ENCODE measurements at places on chromosomes 3 and 15. TPM values are rescaled to one million over a fixed set of nuclear protein-coding genes. Genes with fewer than 3 reads are reported as not detected.

DNA sequence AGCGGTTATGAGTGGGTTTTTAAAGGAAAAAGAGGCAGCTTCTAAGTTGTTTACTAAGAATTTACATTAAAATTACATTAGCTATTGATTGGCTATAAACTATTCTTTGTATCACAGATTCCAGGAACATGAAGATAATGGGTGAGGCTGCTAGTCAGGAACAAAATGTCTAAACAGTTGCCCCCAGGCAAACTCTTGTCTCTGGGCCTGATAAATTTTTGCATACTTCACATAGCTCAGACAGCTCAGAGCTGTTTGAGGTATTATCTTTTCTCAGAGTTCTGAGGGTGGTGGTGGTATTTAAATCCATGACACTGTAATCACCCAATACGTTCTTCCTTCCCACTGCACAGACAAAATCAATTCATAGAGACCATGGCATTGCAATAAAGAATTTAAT, 2.1 kb upstream of the HACD2 start:
- no peak for DNase-seq
- no peak overlapping the region for H3K4me3 ChIP-seq
- H3K27ac ChIP-seq = no peak overlapping the region
- no peaks in the 10 kb centered on the region for H3K36me3 ChIP-seq
- no peaks in the 10 kb centered on the region for H3K27me3 ChIP-seq

DNA sequence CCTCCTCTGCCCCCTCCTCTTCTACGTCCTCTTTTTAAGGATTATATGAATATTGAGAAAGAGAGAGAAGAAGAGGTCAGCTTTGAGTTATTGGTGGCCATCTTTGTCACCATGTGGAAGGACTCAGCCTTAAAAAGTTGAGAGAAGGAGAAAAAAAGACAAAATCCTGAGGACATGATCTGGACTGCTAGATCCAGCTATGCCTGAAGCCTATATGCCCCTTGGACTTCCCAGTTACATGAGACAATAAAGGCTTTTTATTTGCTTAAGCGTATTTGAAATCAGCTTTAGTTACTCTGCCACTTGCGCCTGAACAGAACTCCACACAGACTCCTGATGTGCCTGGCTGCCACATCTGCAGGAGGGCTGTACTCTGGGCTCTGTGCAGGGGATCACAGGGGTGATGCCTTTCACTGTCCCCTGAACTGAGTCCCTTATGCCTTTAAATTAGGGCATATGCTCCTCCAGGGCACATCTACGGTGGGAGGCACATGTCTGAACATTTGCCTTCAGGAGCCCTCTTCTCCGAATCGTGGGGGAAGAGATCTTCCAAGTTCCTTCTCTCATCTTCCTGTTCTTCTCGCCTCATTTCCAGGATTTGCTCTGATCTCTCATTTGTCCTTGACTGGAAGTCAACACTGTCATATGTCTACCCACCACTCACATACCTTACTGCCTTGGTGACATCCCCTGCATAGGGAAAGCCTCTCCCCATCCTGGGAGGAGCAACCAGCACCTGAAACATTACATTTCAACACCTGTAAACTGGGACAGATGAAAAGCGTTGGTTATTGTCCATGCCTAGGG, 14.0 kb upstream of the PLA2G4E start:
- H3K4me1 ChIP-seq = no peaks in the 10 kb centered on the region
- no peak overlapping the region for H3K4me3 ChIP-seq
- DNase-seq = no peak
- H3K27ac ChIP-seq = no peak overlapping the region
- H3K27me3 ChIP-seq = no peaks in the 10 kb centered on the region

- no peaks in the 10 kb centered on the region for H3K27me3 ChIP-seq
- peak overlapping the region; percentile 83 for H3K4me3 ChIP-seq
- H3K4me1 ChIP-seq = no peaks in the 10 kb centered on the region
- peak overlapping the region; percentile 96 for H3K27ac ChIP-seq
Measured at GRCh38 chr3:113212150-113212843, 940 bp downstream of the BOC start.

GRCh38 chr3:76827701-76828226, 212.1 kb upstream of the ROBO2 start:
- H3K36me3 ChIP-seq = no peaks in the 10 kb centered on the region
- no peak overlapping the region for H3K27ac ChIP-seq
- DNase-seq = no peak
- no peak overlapping the region for H3K4me3 ChIP-seq

GRCh38 chr15:39743611-39744010, 39.0 kb downstream of the FSIP1 start:
- no peak for DNase-seq
- no peak overlapping the region for H3K4me3 ChIP-seq
- H3K27me3 ChIP-seq = no peaks in the 10 kb centered on the region
- no peak overlapping the region for H3K27ac ChIP-seq

DNA sequence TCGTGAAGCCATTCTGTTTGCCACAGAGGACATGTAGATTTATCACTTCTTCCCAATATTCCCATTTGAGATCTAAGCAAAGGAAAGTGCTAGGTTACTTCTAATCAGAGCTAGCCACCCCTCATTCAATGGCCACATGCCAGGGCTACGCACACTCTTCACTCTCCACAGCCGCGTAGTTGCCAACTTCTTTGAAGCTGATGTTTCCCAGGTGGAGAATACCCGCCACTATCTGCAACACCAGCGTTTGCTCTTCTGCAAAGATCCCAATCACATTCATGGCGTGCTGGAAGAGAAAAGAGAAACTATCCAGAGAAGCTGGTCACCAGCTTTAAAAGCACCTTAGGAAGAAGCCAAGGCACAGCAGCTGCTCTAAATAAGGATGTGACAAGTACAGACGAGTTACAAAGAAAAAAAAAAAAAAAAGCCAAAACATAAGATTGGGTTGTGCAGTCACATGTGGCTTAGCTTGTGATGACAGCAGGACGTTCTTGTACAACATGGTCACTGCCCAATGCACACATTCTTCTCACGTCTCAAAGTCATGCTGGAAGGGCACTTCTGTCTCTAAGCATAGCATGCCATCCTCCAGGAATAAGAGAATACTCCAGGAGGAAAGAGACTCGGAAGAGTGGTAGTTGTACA, 16.4 kb downstream of the LDHAL6B start:
- no peaks in the 10 kb centered on the region for H3K27me3 ChIP-seq
- H3K4me1 ChIP-seq = peaks cover 4% of the 10 kb centered on the region
- peak overlapping the region; percentile 83 for H3K27ac ChIP-seq
- no peaks in the 10 kb centered on the region for H3K36me3 ChIP-seq

DNA sequence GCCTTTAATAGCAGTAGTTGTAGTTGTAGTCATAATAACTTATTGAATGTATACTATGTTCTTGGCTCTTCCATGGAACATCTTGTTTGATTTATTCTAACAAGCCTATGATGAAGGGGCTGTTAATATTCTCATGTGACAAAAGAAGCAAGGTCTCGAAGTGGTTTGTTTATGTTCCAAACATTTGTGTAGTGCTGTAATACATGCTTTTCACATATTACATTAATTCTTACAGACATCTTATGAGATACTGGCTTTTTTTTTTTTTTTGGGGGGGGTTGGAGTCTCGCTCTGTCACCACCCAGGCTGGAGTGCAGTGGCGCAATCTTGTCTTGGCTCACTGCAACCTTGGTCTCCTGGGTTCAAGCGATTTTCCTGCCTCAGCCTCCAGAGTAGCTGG, 252.3 kb downstream of the PTPRG start:
- no peaks in the 10 kb centered on the region for H3K27me3 ChIP-seq
- no peak overlapping the region for H3K4me3 ChIP-seq
- H3K4me1 ChIP-seq = no peaks in the 10 kb centered on the region
- H3K36me3 ChIP-seq = no peaks in the 10 kb centered on the region

DNA sequence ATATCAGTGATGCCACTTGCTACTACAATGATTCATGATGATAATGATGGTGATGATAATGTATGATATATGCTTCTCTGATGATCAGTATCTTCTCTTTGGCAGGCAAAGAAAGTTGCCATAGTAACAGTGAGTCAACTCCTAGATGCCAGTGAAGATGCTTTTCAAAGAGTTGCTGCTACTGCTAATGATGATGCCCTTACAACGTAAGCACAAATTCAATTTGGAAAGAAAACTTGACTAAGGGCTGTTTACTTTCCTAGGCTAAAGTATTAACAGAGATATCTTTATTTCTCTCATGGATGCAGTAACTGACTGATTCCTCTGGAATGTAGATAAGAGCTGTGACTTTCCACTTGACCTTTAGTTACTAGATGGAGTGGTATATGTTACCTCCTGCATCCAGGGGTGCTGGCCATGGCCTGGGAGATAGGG, 27.8 kb downstream of the ADGRG7 start:
- DNase-seq = no peak
- H3K27ac ChIP-seq = no peak overlapping the region
- no peaks in the 10 kb centered on the region for H3K4me1 ChIP-seq
- no peaks in the 10 kb centered on the region for H3K27me3 ChIP-seq

Gene CPEB1
- total RNA-seq = 3.5 TPM

Gene CLASP2
- total RNA-seq = 44.1 TPM
